Muscle of leg (tissue), 16 donors: ENCODE measurements at places on chromosomes 4 and X. TPM values are rescaled to one million over a fixed set of nuclear protein-coding genes. Genes with fewer than 3 reads are reported as not detected.
A peak's percentile ranks its signal among the peaks of the same experiment; 100 is the strongest.

- no peak overlapping the region for H3K4me3 ChIP-seq
- H3K27me3 ChIP-seq = no peaks in the 10 kb centered on the region
- no peaks in the 10 kb centered on the region for H3K4me1 ChIP-seq
- H3K36me3 ChIP-seq = no peaks in the 10 kb centered on the region
- no peak for DNase-seq
Observed at GRCh38 chrX:554271-554670, 76.3 kb upstream of the SHOX start.

GRCh38 chrX:122238801-122239200, 945.3 kb upstream of the GRIA3 start:
- no peak for DNase-seq
- H3K36me3 ChIP-seq = no peaks in the 10 kb centered on the region
- no peak overlapping the region for H3K27ac ChIP-seq
- no peaks in the 10 kb centered on the region for H3K4me1 ChIP-seq
- no peak overlapping the region for H3K4me3 ChIP-seq

DNA sequence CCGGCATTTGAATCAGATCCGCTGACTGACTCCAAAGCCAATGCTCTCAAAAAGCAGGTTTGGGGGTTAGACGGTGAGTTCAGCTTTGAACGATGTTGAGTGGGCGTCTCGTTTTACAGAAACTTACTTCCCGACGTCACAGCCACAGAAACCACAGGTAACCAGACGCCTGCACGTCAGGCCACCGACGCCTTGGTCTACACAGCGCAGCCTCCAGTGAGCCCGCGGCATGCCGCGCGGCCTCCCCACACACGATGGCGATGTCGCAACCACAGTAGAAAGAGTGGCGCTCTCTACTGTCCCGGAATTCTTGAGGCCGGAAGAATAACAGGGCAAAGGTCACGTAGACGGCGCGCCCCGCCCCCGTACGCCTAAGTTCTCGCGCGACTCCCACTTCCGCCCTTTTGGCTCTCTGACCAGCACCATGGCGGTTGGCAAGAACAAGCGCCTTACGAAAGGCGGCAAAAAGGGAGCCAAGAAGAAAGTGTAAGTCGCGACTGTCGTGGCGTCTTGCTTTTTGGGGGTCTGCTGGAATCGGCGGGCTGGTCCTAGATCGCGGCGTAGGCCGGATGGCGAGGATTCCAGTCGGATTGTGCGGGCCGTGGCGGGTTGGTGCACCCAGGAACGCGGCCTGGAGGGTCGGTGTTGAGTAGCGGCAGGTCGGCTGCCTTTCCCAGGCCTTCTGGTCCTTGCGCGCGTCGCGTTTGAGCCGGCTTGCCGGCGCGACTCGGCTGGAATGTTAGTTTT, at the start of gene RPS3A:
Gene RPS3A (plus strand): TSS at position 400 of the 747 bp plus-strand sequence. CDS start 25 bp downstream, at position 425.
- peak within 1 kb of the TSS; percentile 96 for H3K27ac ChIP-seq
- H3K27me3 ChIP-seq = no peaks in the 10 kb centered on the region
- peak within 1 kb of the TSS; percentile 67 for H3K4me3 ChIP-seq

DNA sequence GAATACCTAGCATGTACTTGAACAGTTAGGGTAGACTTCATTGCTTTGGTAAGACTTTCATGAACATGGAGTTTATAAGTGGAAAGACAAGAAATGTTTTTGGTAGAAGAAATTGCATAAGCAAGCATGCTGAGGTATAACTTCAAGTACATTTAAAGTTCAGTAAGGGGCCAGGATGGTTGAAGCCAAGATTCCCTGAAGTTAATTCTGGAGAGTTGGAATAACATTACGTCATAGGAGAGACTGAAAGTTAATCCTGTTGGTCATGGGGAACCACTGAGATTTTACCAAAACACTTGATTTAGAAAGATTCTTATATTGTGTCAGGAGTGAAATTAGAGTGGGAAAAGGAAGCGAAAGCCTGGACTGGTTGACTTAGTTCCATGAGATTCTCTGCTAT, 767.5 kb upstream of the MAGEB2 start:
- DNase-seq = peak; percentile 5
- H3K36me3 ChIP-seq = no peaks in the 10 kb centered on the region
- no peaks in the 10 kb centered on the region for H3K4me1 ChIP-seq
- no peaks in the 10 kb centered on the region for H3K27me3 ChIP-seq
- H3K27ac ChIP-seq = no peak overlapping the region

- no peaks in the 10 kb centered on the region for H3K36me3 ChIP-seq
- no peak overlapping the region for H3K4me3 ChIP-seq
- peak; percentile 46 for DNase-seq
- H3K27me3 ChIP-seq = no peaks in the 10 kb centered on the region
Observed at GRCh38 chr4:23871426-23871825, 18.4 kb downstream of the PPARGC1A start.

- H3K27ac ChIP-seq = peak overlapping the region; percentile 82
- no peak overlapping the region for H3K4me3 ChIP-seq
- DNase-seq = peak; percentile 93
- peaks cover 20% of the 10 kb centered on the region for H3K4me1 ChIP-seq
Observed at GRCh38 chrX:72003811-72004750, 93.4 kb downstream of the NHSL2 start.

- no peaks in the 10 kb centered on the region for H3K27me3 ChIP-seq
- no peak overlapping the region for H3K27ac ChIP-seq
- peaks cover 75% of the 10 kb centered on the region for H3K36me3 ChIP-seq
- no peak overlapping the region for H3K4me3 ChIP-seq
Observed at GRCh38 chr4:1841887-1842210, 14.1 kb downstream of the LETM1 start.

DNA sequence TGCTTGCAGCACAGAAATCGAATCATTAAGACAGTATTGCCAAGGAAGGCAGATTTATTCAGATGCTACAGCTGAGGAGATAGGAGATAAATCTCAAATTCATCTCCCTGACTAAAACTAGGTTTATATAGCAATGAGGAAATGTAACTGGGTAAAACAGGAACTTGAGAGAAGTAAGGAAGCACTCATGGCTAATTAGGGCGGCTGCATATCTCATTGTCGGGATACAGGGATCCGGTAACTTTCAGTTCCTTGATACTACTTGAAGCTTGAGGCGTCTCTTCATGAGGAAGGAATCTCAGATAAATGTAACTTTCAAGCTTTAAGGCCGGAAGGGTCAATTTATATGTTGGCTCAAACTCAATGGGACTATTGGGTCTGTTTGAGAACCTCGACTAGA, 129.2 kb upstream of the WDR1 start:
- H3K4me1 ChIP-seq = peaks cover 2% of the 10 kb centered on the region
- H3K27ac ChIP-seq = no peak overlapping the region
- no peak overlapping the region for H3K4me3 ChIP-seq
- no peaks in the 10 kb centered on the region for H3K36me3 ChIP-seq
- no peaks in the 10 kb centered on the region for H3K27me3 ChIP-seq

DNA sequence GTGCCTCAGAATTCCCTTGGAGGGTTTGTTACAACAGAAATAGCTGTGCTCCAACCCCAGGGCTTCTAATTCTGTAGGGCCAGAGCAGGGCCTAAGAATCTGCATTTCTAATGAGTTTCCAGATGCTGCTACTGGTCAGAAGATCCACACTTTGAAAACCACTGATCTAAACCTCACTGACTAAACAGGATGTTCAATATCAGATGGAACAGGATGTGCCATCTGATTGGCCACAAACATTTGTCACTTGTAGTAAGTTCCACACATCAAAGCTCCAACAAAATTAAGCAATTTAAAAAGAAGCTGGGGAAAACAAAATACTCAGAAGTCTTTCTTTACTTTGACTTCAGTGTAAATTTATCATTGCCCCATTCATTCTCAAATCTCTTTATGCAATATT, 14.3 kb downstream of the CASK start:
- H3K4me1 ChIP-seq = no peaks in the 10 kb centered on the region
- no peaks in the 10 kb centered on the region for H3K36me3 ChIP-seq
- no peak overlapping the region for H3K27ac ChIP-seq
- DNase-seq = no peak
- H3K4me3 ChIP-seq = no peak overlapping the region

- no peaks in the 10 kb centered on the region for H3K36me3 ChIP-seq
- no peaks in the 10 kb centered on the region for H3K4me1 ChIP-seq
- no peak overlapping the region for H3K4me3 ChIP-seq
- H3K27ac ChIP-seq = no peak overlapping the region
- DNase-seq = no peak
Observed at GRCh38 chrX:10265775-10266174, 109.0 kb downstream of the CLCN4 start.

GRCh38 chr4:87313756-87314155, 8.9 kb downstream of the HSD17B13 start:
- H3K36me3 ChIP-seq = no peaks in the 10 kb centered on the region
- H3K4me3 ChIP-seq = no peak overlapping the region
- H3K4me1 ChIP-seq = no peaks in the 10 kb centered on the region
- no peaks in the 10 kb centered on the region for H3K27me3 ChIP-seq
- no peak overlapping the region for H3K27ac ChIP-seq
- peak; percentile 11 for DNase-seq

DNA sequence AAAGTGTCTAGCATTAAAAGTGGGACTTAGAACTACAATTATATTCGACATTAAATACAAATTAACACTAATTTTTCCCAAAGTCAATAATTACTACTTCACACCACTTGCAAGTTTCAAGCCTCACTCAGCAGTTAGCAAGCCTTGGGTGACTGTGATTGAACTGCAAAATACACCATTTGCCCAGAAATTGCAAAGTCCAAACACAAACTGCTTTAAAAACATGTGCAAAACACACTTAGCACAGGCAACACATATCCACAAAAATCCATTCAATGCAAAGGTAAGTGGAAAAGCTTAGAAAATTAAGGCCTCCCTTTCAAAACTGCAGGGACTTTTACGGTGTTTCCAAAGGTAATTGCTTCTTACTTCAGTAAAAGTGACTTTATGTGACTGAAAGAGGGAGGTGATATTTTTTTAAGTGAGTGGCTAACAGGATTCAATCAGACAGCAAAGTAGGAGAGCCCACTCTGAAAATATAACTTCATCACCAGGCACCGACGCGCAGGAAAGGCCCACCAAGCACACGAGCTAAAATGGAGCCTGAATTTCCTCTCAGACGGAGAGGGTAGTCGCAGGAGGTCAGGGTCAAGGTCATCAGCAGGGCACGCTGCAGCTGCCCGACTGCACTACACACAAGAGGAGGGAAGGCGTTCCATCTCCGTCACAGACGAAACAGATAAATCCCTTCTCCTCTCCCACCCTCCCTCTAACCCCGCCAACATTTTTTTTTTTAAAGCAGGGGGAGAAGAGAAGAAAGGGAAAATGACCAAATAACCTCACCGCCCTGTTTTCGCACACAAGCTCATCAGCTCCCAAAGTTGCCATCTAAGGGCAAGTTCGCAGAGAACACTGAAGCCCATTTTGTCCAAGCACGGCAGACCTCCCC, 3.1 kb downstream of the ZNF827 start:
- DNase-seq = peak; percentile 77
- peaks cover 3% of the 10 kb centered on the region for H3K36me3 ChIP-seq
- H3K27me3 ChIP-seq = no peaks in the 10 kb centered on the region
- peak overlapping the region; percentile 84 for H3K4me3 ChIP-seq

GRCh38 chr4:43990551-43990950, 458.1 kb downstream of the KCTD8 start:
- peak; percentile 1 for DNase-seq
- no peak overlapping the region for H3K27ac ChIP-seq
- H3K4me3 ChIP-seq = no peak overlapping the region
- no peaks in the 10 kb centered on the region for H3K4me1 ChIP-seq
- no peaks in the 10 kb centered on the region for H3K27me3 ChIP-seq

DNA sequence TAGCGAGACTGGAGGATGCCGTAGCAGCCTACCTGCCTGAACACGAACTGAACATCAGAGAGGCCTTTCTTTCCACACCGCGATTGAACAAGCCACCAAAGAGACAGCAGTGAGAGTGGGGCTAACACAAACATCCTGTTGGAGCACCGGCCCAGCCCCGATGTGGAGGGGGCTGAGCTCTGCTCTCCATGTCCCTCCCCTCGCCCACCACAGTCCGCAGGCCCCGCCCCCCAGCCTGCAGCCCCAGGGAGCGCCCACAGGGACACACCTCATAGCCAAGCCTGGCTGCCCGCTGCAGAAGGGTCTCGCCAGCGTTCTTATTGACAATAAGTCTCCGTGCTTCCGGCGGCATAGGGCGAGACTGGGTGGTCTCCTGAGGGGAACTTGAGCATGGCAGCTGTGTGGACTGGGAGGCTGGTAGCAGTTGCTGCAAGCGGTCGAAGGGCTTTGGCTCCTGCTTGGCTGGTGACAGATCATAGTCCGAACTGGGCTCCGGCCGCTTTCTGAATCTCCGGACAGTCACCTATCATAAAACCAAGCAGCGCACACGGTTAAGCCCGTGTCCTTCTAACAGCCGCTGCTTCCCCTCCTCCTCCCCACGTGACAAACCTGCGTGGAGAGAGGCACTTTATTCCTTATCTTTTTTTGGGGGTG, 35.8 kb downstream of the BCOR start:
- peaks cover 38% of the 10 kb centered on the region for H3K36me3 ChIP-seq
- H3K27ac ChIP-seq = no peak overlapping the region
- no peak for DNase-seq
- H3K4me3 ChIP-seq = no peak overlapping the region
- H3K27me3 ChIP-seq = peaks cover 38% of the 10 kb centered on the region

- H3K4me1 ChIP-seq = no peaks in the 10 kb centered on the region
- no peak overlapping the region for H3K4me3 ChIP-seq
- H3K36me3 ChIP-seq = no peaks in the 10 kb centered on the region
- no peaks in the 10 kb centered on the region for H3K27me3 ChIP-seq
- no peak overlapping the region for H3K27ac ChIP-seq
- no peak for DNase-seq
Observed at GRCh38 chrX:28205126-28205525, 223.9 kb upstream of the DCAF8L1 start.

DNA sequence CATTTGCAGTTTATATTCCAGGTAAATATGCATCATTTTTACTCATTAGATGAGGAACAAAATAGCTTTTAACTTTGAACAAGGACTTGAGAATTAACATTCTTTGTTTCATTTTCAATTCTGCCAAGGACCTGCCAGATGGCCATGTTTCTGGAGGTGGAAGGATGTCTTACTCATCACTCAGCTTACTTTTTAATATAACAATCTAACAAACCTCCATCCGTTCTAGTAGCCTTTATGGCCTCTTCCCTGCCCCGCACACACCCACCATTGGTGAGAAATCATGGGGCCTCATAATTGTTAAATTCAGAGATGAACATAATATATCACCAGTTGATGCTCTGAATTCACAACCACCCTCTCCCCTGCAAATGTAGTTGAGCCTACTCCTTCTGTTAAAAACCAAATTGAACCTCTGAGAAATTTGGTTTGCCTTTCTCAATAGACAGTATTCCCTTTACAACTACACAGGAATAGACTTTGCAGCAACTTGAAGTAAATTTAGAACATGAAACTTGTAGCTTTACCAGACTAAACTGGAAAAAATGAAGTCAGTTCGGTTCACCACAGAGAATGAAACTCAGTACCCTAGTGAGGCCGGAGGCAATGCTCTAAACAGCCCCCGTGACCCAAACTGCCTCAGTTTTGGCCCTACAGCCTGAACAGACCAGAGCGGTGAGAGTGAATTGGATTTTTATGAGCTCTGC, 50.1 kb upstream of the ACSL4 start:
- no peaks in the 10 kb centered on the region for H3K36me3 ChIP-seq
- peaks cover 7% of the 10 kb centered on the region for H3K27me3 ChIP-seq
- H3K27ac ChIP-seq = no peak overlapping the region
- H3K4me1 ChIP-seq = no peaks in the 10 kb centered on the region

- H3K4me1 ChIP-seq = no peaks in the 10 kb centered on the region
- H3K27ac ChIP-seq = no peak overlapping the region
- no peak overlapping the region for H3K4me3 ChIP-seq
- peaks cover 2% of the 10 kb centered on the region for H3K27me3 ChIP-seq
- peak; percentile 73 for DNase-seq
Observed at GRCh38 chrX:110241816-110242215, 76.1 kb downstream of the AMMECR1 start.

The TLR8 gene
- polyA plus RNA-seq = 0.31 TPM

The TFE3 gene
- polyA plus RNA-seq = 27.3 TPM

The BEND2 gene
- polyA plus RNA-seq = 0.05 TPM

The NWD2 gene
- polyA plus RNA-seq = 0.01 TPM

The CTAG1B gene
- not detected for polyA plus RNA-seq

The CTAG1A gene
- not detected for polyA plus RNA-seq

The NFXL1 gene
- 8.2 TPM for polyA plus RNA-seq

The TLR6 gene
- 0.87 TPM for polyA plus RNA-seq

The CYSLTR1 gene
- 8.5 TPM for polyA plus RNA-seq

The TLR10 gene
- polyA plus RNA-seq = 0.45 TPM

The IQSEC2 gene
- polyA plus RNA-seq = 16.4 TPM
